WERI-Rb-1 (cell line): ENCODE measurements at places on chromosomes 5 and 9.

- no peak for DNase-seq
Measured at GRCh38 chr9:7615344-7615743, 184.2 kb downstream of the DMAC1 start.

DNA sequence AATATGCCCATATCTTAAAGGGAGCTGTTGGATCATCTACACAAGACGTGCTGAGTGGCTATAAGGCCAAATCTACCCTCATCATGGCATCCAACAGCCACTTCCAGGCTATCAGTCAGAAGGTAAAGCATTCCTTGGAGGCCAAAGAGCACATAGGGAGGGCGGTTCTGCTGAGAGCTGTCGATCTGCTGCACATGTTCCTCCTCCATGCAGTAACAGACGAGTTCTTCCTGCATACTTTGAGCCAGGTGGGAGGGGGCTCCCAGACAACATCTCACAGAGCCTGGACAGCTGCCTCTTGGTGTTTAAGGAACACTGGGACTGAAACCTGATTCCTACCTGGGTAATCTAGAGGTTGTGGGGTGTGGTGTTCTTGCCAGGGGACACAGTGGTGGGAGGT is 93.3 kb upstream of the RAI14 start:
- DNase-seq, result no peak

DNA sequence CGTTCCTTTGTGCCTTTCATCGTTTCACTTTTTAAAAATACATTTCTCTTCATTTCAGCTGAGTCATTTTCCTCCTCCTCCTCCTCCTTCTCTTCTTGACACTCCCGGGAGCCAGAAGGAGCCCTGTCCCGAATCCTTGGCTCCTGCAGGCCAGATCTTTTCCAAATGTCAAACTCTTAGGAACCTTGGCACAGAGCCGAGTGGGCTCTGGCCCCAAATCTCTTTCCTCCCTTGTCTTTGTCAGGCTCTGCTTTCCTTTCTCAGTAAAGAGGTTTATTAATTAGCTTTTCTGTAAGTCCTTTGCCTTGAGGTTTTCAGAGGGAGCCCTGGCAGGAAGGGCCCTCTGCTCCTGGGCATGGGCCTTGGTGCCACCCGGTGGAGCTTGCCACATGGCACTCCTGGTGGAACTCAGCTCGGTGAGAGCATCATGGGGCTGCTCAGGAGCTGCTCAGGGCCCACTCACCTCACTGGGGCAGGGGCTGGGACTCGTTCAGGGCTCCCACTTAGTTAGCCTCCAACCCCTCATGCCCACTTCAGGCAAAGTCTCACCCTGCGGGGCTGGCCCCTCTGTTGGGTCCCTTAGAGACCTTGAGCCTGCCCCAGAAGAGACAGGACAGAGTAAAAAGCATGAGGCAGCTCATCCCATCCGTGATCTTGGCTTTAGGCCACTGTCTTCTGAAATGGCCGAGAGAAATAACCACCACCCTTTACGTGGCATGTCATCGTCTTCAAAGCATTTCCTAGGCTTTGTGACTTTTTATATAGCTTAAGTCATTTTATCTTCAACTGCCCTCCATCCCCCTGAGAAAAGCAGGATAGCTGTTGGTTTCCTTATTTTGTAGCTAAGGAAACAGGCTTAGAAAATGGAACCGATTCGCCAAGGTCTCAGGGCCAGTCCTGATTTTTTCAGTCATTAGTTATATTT is 17.1 kb downstream of the STC2 start:
- no peak for DNase-seq

- no peak for DNase-seq
Measured at GRCh38 chr9:104864675-104865104, 63.3 kb downstream of the ABCA1 start.

DNA sequence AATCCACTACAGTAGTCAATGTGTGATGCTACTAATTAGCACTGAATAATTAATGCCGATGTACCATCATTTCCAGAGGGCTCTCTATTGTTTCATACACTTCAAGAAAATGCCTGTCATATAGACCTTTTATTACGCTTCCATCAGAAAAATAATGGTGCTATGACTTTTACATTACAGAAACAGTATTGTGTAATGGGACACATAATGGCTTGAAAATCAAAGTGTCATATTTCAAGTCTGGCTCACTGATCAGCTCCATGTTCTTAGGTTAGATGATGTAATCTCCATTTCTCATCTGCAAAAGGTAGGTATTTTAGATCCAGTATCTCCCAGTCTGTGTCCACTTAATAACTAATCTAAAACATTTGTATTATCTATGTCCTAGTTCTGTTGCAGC is 990.6 kb upstream of the TYRP1 start:
- no peak for DNase-seq

DNA sequence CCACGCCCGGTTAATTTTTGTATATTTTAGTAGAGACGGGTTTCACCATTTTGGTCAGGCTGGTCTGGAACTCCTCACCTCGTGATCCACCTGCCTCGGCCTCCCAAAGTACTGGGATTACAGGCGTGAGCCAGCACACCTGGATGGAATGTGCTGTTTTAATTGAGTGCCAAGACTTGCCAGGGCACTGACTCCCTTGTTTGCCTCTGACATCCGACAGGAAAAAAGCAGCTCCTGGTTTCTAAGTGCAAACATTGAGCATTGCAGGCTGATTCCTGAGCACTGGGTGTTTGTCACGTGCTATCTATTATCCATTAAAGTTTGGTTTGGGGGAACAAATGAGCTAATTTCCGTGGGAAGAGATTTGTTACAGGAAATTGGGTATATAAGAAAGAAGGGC is 70.6 kb upstream of the CKMT2 start:
- no peak for DNase-seq

- DNase-seq, result no peak
Measured at GRCh38 chr9:125966959-125967711, 220.0 kb downstream of the PBX3 start.

GRCh38 chr5:76425146-76425545 is 22.1 kb downstream of the IQGAP2 start:
- DNase-seq, result no peak

GRCh38 chr5:176789873-176790615 is 20.3 kb upstream of the UNC5A start:
- DNase-seq, result no peak

GRCh38 chr5:139371482-139372435 is 11.3 kb downstream of the SLC23A1 start:
- no peak for DNase-seq

GRCh38 chr9:85741095-85741874 is 469 bp downstream of the AGTPBP1 start:
- DNase-seq, result peak; percentile 59

- no peak for DNase-seq
Measured at GRCh38 chr5:159697530-159697929, 218.8 kb upstream of the ADRA1B start.

GRCh38 chr9:4657426-4658159 is 4.5 kb upstream of the PLPP6 start:
- no peak for DNase-seq
